Globus pallidus (tissue), 1 donor: ENCODE measurements at places on chromosomes 7 and 10.
A peak's percentile ranks its signal among the peaks of the same experiment; 100 is the strongest.

GRCh38 chr10:112389271-112389822 lies 15.4 kb downstream of the ACSL5 start:
- no peak for DNase-seq

GRCh38 chr7:142862786-142863400 lies 8.0 kb downstream of the EPHB6 start:
- DNase-seq: no peak

- peak; percentile 62 for DNase-seq
Observed at GRCh38 chr7:22577470-22578001, 77.5 kb upstream of the STEAP1B start.

GRCh38 chr10:19843487-19843886 lies 27.3 kb downstream of the PLXDC2 start:
- no peak for DNase-seq

DNA sequence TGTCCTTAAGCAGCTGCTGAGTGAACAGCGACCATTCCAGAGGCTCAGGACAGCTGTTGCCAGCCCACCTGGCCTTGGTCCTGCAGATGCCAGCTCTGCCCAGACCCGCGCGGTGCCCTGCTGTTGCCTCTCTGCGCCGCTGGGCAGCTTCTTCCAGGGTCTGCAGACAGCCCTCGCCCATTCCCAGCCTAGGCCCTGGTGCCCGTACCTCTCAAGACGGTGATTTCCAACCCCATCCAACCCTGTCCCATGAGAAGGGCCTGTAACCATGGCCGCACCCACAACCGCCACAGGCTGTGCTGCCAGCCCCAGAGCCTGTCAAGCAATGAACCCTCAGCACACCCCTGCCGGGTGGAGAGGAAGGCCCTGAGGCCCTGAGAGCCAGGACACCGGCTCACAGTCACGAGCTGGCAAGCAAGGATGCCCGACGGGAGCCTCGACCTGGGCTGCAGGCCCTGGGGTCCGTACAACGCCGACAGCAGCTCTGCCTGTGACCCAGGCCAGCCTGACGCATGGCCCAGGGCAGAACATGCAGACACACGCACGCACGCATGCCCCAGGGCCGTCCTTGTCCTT lies 231.9 kb downstream of the MAD1L1 start:
- DNase-seq: no peak

DNA sequence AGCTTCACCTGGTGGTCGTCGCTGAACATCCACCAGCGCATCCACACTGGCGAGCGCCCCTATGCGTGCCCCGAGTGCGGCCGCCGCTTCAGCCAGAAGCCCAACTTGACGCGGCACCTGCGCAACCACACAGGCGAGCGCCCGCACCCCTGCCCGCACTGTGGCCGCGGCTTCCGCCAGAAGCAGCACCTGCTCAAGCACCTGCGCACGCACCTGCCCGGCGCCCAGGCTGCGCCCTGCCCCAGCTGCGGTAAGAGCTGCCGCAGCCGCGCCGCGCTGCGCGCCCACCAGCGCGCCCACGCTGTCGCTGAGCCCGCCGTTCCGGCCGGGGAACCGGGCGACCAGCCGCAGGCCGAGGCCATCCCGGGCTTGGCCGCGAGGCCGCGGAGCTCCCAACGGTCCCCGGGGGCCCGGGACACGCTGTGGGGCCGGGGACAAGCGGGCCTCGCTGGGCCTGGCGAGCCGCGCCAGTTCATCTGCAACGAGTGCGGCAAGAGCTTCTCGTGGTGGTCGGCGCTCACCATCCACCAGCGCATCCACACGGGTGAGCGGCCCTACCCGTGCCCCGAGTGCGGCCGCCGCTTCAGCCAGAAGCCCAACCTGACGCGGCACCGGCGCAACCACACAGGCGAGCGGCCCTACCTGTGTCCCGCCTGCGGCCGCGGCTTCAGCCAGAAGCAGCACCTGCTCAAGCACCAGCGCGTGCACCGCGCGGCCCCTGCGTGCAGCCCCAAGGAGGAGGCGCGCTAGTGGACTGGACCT lies 18.4 kb downstream of the ZNF775 start:
- no peak for DNase-seq

DNA sequence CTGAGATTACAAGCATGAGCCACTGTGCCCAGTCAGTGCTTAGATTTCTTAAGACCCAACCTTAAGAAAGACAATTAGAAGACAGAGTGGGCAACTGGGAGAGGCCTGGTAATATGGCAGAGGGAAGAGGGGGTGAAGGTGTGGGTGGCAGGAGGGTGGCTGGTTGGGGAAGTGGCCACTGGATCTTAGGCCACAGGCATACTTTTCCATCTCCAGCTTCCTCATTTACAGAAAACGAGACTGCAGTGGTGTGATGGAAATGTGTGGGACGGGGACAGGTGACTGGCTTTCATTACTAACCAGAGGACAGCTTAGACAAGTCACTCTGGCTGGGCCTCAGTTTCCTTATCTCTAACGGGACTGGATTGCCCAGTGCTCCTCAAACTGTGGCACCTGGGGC lies 1.0 kb upstream of the FFAR4 start:
- no peak for DNase-seq

- no peak for DNase-seq
Observed at GRCh38 chr7:767941-768731, 41.1 kb upstream of the PRKAR1B start.

DNA sequence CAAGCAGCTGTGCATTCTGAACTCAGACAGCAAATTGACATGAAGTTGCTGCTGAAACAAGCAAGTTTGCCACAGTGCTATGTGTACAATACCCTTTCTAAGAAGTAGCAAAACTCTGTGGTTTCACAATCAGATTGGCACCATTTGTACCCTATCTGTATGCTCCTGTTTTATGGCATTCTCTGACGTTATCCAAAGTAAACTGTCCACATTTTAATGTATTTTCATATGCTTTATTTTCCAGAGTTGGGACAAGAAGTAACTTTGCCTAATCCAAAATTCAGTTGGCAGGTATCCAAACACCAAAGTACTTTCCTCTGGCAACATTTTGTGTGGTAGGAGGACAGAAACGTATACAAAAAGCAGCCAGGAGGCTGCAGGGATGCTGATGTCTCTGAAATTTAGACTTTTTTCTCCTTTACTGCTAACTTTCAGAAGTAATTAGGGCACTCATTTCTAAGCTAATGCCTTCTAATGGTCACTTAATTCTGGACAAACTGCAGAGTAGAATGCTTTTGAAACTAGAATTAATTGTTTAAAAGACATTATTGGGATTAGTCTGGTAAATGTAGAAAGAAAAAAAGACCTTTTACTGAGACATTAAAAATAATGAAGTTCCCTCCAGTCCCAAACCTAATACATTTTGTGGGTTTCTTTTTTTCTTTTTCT lies 414.7 kb upstream of the NRP1 start:
- no peak for DNase-seq

- DNase-seq: no peak
Observed at GRCh38 chr7:151494298-151495284, 25.1 kb downstream of the RHEB start.

DNA sequence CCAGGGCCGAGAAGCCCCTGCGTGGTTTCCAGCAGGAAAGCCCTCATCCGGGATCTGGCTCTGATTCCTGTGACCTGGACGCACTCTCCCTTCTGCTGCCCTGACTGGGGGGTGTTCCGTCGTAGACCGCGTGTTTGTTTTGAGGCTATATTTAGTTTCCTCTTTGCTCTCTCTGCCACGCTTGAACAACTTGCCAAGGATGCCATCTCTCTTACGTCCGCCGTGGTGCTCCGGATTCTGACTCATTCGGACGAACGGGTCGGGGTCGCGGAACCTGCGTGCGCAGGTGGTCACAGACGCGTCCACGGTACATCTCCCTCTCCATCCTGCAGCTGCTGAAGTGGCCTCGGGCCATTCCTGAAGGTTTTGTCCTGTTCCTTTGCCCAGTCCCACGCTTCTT lies 10.4 kb upstream of the SORCS3 start:
- DNase-seq: no peak

DNA sequence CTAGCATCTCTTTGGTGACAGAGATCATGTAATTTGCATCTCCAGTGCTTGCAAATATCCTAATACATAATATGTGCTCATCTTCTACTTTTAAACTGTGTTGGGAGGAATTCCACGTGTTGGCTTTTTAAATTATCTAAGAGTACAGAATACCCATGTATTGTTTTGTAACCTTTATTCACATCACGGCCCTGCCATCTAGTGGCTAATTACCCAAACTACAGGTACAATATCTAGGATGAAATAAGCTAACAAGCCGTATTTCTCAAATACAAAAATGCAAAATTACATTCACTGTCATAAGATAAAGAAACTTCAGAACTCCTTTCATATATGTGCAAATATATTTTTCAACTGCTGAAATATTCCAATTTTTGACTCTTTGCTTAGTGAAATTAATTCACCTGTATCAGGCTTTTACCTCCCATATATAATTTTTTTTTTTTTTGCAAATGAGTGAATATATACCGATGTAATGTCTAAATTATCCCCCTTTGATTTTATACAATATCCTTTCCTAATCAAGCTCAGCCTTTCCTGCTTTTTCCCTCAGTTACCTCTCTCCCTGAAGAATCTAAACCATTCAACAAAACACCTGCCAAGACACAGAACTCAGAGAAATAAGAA lies 30.3 kb upstream of the LSM8 start:
- peak; percentile 11 for DNase-seq

DNA sequence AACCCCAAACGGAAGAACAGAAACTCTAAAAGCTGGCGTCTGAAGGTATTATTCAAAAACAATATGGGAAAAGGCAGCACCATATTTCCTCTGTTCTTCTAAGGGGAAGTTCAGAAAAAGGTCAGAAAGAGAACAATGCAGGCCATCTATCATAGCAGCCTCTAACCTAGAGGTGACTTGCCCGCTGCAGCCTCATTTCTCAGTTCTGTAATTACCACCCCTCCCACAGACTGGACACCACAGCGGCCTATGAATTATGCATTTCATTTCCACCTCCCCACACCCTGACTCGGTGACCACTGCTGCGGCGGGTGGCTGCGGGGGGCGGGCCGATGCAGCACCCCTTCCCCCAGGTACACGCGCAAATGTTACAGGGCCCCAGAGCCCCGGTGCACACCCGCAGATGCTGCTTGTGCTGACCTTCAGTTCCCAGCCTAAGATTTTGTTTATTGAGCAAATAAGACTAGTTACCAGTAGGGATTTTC lies 125.5 kb downstream of the CLEC2L start:
- DNase-seq: no peak

DNA sequence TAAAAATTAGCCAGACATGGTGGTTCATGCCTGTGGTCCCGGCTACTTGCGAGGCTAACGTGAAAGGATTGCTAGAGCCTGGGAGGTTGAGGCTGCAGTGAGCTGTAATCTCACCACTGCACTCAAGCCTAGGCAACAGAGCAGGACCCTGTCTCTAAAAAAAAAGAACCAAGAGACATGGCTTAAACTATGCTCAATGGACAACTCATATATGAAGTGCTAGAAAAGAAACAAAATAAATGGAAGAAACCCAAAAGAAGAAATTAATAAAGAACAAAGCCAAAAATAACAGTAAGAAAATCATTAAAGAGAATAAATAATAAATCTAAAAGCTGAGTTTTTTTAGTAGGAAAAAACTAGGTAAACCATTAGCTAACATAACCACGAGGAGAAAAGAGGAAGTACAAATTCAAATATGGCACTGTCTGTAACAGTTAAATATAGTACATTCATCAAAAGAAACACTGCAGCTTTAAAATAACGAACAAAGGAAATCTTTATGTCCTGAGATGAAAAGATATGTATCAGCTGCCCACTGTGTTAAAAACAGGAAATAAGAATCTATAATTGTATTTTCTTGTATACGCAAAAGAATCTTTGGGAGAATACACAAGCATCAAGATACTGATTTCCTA lies 48.7 kb downstream of the UPF2 start:
- no peak for DNase-seq

DNA sequence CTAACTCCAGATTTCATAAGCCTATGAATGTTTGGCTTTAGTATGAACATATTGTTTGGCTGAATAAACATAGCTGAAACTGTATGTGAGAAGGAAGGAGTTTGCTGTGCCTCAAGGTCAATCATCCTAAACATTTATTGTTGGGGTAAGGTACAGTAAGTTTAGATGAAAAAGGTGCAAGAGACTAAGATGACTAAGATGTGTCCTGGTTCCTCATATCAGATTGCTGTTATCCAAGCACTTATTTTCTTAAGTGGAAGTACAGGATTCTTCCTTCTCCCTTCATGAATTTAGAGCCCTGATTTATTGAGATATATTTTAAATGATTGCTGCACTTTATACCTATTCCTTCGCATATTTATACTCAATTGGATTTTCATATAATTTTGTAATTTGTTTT lies 12.2 kb downstream of the MDFIC start:
- DNase-seq: no peak

- no peak for DNase-seq
Observed at GRCh38 chr10:76974017-76974691, 663.5 kb downstream of the KCNMA1 start.

DNA sequence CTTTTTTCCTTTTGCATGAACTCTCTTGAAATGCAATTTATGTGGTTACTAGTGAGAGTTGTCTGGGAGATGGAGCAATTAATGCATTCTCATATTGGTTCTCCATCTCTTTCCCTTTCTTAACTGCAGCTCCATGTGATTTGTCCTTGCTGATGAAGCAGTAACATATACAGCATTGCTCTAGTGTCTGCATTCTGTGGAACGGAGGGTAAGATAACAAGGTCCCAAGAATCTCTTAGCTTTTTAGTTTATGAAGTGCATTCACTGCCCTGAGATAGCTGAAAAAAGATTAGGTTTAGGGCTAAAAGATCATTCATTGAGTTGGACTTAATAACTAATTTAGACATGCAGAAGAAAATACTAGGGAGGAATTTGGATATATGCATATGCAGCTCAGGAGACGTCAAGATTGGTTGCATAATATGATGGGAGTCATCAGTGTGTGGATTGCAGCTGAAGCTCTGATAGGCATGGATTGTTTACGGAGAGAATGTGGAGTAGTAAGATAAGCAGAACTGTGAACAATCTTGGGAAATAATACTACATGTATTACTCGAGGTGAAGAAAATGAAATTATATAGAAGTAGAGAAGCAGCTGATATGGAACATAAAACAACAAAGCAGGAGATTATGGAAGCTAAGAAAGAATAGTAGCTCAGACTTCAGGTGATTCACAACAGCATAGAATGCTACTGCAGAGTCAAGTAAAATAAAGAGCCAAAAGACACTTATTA lies 404.7 kb downstream of the ARL4A start:
- DNase-seq: no peak

DNA sequence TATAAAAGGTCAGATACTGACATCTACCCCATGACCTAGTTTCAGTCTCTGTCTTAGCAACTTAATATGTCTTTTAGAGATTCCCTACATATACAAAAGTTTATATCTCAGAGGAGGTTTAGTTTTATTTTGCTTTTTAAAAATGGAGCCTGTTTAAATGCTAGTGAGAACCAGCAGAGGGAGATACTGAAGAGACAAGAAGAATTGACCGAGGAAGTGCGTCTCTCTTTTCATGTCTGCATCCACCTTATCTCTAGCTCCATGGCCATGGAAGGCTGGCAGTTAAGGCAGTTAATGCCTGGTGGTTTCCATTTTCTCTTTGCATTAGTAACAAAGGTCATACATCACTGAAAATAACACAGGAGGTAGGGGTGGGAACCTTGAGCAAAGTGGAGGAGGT lies 10.7 kb downstream of the SUV39H2 start:
- DNase-seq: no peak

DNA sequence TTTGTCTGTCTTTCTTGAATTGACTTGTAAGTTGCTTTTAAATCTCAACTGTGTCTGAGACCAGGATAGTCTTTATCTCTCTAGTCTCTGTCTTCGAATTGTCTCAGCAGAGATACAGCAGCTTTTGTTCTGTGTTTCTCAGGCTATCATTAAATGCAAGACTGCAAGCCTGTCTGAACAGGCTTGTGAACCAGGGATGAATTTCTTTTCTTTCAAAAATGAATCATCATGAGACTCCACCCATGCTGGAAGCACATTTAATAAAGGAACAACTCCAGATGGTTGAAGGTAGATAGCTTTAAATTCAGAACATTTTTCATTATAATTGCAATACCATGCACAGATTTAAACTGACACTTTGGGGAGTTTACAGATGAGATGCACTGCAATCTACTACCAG lies 155.9 kb downstream of the SEC23IP start:
- DNase-seq: no peak
